ENCODE measurements at places on chromosomes 7 and 10.

DNA sequence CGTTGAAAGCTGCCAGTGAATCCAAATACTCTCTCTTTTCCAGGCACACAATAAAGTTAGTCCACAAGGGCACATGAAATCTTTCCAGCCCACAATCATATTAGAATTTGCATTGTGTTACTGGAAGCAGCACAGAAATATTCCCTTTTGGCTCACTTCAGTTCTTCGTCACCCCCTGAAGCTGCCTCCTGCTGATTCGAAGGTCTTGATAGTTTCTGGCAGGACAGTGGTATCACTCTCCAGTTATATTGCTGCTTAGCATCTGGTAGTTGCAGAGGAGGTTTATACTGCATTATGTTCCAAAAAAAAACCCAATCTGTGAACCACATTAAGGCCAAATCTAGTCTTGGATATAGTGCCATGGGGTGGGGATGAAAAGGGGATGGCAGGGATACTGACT, 253.2 kb downstream of the BICC1 start:
- DNase-seq = no peak

DNA sequence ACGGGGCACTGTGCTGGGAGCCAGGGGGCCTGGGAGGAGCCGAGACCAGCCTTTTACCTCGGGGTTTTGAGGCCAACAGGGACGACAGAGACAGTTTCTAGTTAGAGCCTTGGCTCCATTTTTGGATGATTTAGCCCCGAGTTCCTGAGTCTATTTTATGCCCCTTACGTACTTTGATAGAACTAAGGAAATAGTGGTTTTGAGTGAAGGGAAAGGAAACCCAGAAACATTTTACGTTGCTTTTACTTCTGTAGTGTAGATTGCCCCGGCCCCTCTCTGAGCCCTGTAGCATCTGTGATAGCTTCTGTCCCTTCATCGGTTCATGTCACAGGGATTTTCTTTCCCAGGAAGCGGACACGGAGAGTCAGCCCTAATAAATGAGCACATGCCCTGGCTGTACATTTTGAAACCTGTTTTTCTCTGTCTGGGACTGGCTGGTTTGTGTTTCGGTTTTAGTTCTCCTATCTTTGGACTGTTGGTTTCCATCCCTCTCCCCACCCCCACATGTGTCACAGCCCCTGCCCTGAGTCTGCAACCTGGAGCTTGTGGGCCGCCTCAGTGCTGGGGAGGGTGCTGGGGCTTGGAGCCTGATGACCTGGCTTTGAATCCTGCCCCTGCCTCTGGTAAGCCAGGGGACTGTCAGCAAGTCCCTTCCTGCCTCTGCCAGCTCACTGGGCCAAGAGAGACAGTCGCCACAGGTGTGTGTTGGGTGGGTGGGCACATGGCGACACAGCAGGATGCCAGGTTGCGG, 6.9 kb upstream of the ORAI2 start:
- DNase-seq = no peak

- DNase-seq = no peak
These were observed 6.1 kb upstream of the NOM1 start for GRCh38 chr7:156943091-156944041.

DNA sequence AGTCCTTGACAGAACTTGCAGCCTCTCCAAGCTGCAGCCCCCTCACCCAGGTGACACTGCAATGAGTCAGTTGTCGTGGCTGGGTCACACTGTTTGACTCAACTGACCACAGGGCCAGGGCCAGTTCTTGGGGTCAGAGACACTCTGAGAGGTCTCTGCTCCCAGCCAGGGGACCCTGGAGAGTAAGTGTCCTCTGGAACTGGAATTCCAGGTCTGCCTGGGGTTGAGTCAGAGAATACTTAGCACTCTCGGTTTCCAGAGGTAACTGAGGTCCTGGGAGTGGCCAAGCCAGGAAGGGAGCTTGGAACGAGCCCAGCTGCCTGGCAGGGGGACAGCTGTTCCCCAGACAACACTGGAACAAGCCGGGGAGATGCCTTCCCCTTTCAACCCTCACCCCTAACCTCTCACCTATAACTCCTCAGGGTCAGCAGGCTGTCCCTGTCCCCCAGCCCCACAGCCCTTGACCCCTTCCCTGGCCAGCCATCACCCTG, 2.2 kb upstream of the MYL10 start:
- no peak for DNase-seq

- no peak for DNase-seq
These were observed 536.8 kb upstream of the NRP1 start for GRCh38 chr10:33871061-33871956.

DNA sequence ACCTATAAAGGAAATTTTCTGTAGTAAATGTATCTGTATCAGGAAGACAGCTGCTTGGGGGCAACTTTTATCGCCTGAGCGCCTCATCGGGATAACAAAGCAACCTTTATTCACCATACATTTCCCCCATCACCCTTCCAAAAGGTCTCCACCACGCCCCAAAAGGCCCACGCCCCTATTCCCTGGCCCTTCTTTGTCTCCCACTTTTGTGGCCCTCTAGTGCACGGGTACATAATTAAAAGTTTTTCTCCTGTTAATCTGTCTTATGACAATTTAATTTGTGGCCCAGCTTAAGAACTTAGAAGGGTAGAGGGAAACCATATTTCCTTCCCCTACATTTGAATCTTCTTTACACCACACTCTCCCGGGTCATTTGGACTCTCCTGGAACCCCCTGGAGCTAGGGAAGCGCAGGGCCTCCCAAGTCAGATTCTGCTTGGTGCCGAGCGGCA, 625 bp downstream of the RP9 start:
- DNase-seq = no peak

GRCh38 chr10:120824881-120825309, 26.3 kb upstream of the WDR11 start:
- DNase-seq = no peak

GRCh38 chr10:33008499-33009243, 50.6 kb upstream of the ITGB1 start:
- peak; percentile 75 for DNase-seq

- no peak for DNase-seq
These were observed 287.5 kb downstream of the KCNMA1 start for GRCh38 chr10:77350134-77350533.

DNA sequence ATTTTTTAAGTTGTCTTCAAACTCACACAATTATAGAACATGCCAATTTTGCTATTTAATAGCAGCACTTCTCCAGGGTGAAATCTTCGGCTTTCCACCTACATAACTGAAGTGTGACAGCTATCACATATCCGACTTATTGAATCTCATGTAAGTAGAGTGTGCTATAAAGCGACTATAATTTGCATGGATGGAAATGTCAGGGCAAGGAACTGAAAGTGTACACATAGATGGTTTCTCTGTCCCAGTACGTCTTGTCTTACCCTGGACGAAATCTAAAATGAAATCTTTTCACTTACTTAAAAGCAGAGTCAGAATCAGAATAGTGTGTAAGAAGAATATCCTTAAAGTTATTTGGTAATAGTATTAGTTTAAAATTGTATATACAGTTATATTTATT, 132.3 kb downstream of the THSD7A start:
- DNase-seq = no peak

DNA sequence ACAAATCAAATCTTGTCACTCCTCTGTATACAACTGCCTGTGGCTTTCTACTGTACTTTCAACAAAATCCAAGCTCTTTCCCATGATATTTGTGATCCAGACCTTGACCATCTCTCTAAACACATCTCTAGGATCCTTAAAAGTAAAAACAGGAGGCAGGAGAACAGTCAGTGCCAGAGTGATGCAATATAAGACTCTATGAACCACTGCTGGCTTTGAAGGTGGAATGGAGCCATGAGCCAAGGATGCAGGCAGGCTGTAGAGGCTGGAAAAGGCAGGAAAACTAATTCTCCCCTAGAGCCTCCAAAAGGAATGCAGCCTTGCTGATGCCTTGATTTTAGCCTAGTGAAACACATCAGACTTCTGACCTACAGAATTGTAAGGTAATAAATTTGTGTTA, 45.5 kb upstream of the LRRN3 start:
- no peak for DNase-seq

DNA sequence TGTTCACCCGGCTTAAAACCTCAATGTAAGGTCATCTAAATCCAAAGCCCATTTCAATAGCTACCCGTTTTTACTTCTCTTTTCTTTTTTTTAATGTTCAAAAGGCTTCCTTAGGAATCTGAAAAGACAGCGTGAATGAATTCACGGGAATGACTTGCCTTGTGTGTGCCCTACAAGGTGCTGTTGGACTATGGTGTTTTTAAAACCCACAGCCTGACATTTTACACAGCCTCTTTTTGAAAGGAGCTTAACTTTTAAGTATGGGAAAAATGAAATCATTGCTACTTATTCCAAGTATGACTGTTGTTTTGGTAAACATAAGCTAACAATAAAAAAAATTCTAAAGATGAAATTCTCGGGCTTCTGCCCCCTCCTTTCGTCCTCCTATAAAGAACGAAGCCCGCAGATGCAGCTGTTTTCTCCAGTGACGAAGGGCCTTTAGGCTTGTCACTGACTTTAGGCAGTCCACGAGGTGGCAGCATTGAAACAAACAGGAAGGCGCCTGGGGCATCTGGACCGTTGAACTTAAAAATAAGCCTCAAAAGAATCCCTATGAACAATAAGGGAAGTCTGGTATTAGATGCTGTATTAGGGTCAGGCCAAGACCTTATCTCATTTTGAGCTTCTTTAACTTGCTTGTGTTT, 141.3 kb downstream of the NRP1 start:
- DNase-seq = peak; percentile 88

DNA sequence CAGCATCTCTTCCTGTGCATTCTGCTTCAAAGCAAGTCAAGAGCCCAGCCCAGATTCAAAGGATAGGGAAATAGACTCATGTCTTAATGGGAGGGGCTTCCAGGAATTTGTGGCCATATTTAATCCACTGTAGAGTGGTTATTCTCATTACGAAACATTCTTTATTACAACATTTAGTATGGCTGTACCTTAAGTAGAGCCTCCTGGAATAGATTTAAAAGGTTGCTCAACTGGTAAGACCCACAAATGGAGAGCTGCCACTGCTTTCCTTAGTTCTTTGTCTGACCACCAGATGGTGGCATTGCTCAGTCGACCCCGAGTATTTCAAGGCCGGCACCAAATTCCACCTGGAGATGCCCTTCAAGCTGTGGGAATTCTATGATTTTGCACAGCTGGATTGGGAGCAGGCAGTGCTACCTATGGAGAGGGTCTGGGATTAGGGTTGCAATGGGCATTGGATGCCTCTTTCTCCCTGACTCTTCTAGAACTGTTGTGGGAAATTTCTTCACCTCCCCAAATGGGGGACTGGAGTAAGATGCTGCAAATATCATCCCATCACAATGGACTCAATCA, 102.2 kb downstream of the RBM20 start:
- peak; percentile 65 for DNase-seq

DNA sequence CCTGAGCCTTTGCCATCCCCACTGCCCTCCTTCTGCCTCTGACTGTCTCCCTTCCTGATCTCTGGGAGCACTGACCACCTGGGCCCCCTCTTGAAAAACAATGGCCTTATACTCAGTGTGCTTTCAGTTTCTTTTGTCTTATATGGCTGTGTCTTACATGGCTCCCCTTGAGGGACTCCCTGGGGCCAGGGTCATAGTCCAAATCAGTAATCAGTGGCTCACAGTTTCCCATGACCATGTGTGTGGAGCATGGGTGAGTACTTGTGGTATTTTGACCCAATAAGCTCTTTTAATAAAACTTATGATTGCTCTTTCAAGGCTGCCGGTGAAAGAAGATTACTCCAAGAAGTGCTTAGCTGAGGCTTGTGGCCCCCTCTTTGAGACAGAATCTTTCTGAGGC, 62.4 kb upstream of the PCBD1 start:
- DNase-seq = no peak

DNA sequence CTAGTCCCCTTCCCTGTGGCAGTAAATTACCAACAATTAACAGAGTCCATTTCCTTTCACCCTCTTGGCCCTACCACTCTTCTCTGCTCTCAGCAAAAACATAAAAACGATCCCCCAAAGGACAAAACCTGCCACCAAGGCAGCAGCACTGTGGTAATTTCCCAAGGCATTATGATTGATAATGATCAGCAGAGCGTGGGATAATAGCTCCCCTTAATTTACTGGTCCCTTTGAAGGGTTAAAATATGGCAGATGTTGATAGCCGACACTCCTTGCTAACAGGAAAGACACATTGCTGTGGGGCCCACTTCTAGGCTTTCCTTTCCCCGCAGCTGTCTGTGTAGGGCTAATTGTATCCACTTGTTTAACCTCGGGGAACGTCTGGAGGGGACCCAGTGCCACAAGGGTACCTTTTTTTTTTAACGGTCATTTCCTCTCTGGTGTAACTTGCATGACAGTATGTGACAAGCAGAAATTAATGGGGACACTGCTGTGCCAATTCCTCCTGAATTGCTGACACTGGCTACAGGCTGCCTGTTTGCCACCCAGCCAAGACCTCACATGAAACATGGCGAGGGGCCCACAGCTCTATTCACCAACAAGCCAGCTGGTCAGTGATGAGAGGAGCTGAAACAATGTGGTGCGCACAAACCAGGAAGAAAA, 81.3 kb downstream of the CDK6 start:
- no peak for DNase-seq

DNA sequence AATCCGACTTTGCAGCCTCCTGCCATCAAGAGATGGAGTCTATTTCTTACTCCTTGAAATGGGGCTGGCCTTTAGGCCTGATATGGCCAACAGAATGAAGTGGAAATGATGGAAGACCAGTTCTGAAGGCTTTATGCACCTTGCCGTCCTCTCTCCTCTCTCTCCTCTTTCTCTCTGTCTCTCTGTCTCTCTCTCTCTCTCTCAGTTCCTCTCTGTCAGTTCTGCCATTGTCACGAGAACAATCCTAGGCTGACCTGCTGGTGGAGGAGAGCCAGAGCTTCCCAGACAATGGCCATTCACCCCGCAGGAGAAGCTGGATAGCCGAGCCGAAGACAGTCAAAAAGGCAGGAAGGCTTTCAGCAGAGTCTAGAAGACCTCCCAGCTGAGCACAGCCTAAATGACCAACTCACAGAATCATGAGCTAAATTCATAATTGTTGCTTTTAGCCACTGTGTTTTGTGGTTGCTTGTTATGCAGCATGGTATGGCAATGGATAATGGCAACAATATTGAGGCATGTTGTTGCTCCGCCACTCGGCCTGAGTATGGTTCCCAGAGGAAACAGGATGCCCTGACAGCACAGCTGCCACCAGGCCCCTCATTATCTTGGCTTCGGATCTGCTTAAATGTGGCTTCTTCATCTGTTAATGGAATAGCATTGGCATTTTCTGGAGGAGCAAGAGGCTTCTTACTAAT, 35.5 kb downstream of the FRMPD2 start:
- no peak for DNase-seq

- no peak for DNase-seq
These were observed 674.7 kb downstream of the CCSER2 start for GRCh38 chr10:85003083-85003482.

DNA sequence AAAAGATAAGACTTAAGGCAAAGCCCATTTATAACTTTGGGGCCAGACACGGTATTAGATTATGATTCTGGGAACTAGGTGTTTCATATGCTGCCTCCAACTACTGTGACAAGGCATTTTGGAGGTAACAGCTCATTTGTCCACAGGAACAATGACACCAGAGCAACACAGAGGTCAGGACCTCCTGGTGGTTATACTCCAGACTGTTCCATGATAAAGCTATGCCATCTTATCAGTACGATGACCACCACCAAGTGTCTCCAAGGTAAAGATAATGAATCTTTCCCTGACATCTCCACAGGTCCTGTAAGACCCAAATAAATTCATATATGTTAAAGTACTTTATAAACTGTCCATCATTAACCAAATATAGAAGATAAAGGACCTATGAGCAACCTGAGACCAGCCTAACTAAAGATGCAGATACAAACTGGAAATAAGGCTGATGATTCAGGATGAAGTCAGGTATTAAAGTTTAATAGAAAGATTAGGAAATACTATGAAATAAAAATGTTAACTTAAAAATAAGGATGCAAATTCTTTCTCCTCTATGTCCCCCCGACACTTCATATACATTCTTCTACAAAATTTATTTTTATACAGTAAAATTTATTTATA, 26.2 kb downstream of the CUL2 start:
- DNase-seq = no peak
